ENCODE measurements at places on chromosomes 12 and 14.

GRCh38 chr12:94802796-94803195 is 152.4 kb upstream of the TMCC3 start:
- no peak for DNase-seq

- DNase-seq, result peak; percentile 24
Measured at GRCh38 chr12:52200086-52200780, 8.4 kb upstream of the KRT80 start.

- no peak for DNase-seq
Measured at GRCh38 chr12:117041798-117042170, 57.4 kb downstream of the TESC start.

GRCh38 chr12:104060791-104061190 is 3.5 kb upstream of the HCFC2 start:
- no peak for DNase-seq

GRCh38 chr12:44118946-44119345 is 283.1 kb downstream of the TMEM117 start:
- no peak for DNase-seq

DNA sequence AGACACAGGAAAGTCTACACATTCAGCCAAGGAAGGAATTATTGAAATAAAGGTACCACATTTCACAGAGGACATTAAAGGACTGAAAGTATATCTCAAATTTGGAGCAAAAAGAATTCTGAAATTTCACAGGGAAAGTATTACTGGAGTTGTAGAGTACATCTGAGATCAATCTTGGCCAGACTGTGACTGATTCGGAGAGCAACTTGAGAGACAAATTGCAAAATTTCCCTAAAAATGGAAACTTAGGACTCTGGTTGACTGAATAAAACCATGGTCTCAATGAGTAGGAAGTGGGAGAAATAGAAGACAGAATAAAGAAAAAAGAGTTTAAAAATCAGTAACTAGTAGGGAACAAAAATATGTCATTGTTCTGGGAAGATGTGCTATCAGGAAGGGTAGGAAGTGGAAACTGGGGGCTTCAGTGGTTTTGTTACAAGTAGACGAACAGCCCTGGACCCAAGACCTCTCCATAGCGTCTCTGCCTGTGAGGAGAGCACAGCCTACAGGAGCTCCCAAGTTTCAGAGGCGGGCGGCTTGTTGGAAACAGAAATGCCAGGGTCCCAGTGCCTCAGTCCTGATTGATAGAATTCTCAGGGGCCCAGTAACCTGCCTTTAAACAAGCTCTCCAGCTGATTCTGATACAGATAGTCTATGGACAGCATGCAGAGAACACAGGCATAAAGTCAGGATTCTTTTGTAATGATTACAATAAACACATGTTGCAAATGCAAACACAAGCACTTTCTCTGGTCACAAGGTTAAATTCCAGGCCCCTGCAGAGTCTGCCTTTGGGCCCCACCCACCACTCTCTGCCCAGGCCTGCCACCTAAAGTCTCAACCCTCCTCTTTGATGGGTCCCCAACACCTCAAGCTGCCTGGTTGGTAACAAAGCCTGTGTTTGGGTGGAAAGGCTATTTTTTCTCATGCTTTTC is 63.1 kb downstream of the BBS10 start:
- no peak for DNase-seq

GRCh38 chr12:133083345-133083744 is 2.6 kb downstream of the ZNF140 start:
- no peak for DNase-seq

- DNase-seq, result peak; percentile 79
Measured at GRCh38 chr12:53499266-53500141, at the start of gene MAP3K12. Gene MAP3K12 (minus strand): TSS chr12:53499458. CDS start chr12:53487391, 12,067 bp downstream.

- DNase-seq, result no peak
Measured at GRCh38 chr12:68880660-68881325, 52.2 kb downstream of the CPM start.

GRCh38 chr12:51442324-51442723 is 17.7 kb downstream of the SLC4A8 start:
- no peak for DNase-seq

GRCh38 chr14:62144863-62145262 is 382.6 kb downstream of the SNAPC1 start:
- DNase-seq, result no peak

DNA sequence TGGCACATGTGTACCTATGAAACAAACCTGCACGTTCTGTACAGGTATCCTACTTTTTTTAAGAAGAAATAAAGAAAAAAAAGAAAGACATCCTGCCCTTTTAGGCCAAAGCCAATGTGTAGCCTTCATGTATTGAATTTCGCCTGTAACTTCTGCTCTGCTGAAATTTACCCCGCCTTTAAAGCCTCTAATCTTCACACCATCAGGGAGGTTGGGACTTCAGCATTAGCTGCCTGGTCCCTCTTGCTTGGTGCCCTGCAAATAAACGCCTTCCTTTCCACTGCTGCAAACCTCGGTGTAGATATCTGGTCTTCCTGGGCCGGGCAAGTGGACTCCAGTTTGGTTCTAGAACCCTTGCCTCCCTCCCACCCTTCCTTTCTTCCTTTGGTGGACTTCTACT is 2.6 kb upstream of the KRT71 start:
- no peak for DNase-seq

- DNase-seq, result no peak
Measured at GRCh38 chr14:88929656-88930436, 105.4 kb downstream of the TTC8 start.

Measured in left ventricle myocardium superior (tissue), 1 donor.